Vagina (tissue), 2 donors: ENCODE measurements at places on chromosomes 2 and 18.

- H3K27ac ChIP-seq = peak overlapping the region; percentile 93
- peak; percentile 88 for DNase-seq
- H3K27me3 ChIP-seq = no peaks in the 10 kb centered on the region
- no peak overlapping the region for H3K4me3 ChIP-seq
- peaks cover 50% of the 10 kb centered on the region for H3K4me1 ChIP-seq
Observed at GRCh38 chr2:240252191-240252871, 111.9 kb upstream of the OTOS start.

DNA sequence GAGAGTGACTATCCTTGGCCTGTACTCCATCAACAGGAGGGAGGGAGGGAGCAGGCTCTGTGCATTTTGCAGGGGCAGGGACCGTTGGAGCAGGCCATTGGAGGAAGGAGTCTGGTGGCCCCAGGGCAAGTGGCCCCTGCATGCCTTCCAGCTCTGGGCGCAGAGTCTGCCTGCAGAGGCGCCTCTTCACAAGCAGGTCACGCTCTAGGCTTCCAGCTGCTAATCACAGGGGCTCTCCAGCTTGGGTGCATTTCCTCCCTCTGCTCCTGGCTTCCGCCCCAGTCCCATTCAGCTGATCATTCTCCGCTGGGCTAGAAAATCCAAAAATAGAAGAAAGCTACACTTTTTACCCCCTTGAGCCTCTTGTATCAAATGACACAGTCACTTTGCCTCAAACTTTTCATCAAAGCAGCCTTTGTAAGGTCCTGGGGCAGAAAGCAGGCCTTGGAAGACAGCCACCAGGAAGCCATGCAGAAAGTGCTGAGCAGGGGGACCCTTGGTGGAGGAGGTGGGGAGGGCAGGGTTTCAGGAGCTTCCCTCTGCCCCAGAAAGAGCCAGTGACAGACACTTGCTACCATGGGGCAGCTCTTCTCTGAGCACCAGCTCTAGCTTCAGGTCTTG, 11.3 kb downstream of the TMEM247 start:
- DNase-seq = peak; percentile 61
- peaks cover 43% of the 10 kb centered on the region for H3K4me1 ChIP-seq
- no peak overlapping the region for H3K4me3 ChIP-seq
- no peaks in the 10 kb centered on the region for H3K27me3 ChIP-seq
- peak overlapping the region; percentile 78 for H3K27ac ChIP-seq

DNA sequence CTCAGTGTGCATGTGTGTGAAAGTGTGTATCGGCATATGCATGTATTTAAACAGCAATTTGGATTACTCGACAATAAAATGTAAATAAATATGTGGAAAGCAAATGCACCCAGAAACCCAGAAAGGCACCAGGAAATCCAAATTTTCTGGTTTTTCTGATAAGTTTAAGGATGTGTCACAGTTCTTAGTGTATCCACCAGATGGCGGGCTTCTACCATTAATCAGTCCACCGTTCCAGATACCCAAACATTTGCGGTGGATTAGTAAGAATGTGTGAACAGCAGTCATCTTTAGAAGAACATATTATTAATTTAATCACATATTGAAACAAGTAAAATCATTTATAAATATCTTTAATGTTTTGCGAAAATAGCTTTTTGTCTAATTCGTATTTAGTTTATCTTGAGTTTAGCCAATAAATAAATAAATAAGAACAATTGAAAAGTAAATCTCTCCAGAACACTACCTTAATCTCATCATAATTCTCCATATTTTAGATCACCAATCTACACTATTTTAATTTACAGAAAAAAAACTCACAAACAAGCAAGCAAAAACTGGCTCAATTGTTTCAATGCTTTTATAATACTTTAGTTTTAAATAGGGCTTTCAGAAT, 298.9 kb downstream of the DSEL start:
- H3K27me3 ChIP-seq = no peaks in the 10 kb centered on the region
- no peak overlapping the region for H3K4me3 ChIP-seq
- no peak overlapping the region for H3K27ac ChIP-seq
- no peak for DNase-seq

DNA sequence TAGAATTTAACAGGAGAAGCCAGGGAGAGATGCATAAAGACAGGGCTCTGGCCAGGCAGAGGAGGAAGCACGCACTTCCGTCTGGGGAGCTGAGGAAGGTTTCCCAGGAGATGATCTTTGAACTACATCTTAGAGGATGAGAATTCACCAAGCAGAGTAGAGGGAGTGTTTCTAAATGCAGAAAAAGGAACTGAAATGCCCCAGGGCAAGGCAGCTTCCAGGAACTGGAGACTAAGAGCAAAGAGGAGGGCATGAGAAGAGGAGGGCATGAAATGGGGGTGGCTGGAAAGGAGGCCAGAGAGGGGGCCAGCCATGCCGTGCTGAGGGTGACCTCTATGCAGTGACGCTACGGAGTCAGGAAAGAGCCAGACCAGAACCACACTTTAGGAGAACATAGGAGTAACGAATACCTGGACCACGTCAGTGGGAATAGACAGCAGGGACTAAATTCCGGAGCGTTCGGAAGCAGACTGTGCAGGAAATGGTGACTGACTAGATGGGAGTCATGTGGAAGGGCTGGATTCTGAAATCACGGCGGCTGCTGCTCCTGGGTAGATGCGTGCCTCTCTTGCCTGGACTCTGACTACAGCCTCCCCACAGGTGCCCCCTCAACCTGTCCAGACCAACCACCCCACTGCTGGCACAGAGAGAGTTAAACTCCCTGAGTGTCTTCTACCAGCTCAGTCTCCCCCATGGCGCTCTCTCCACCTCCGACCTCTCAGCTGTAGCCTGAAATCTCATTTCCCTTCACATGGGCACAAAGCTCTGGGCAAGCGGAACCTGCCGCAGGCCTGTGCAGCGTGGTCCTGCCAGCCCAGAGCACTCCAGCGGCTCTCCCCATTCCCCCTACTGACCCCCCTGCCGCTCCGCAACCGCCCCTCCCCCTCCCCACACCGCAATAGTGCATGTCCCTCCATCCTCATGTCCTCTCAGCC, 87.0 kb upstream of the RTN4 start:
- no peak overlapping the region for H3K4me3 ChIP-seq
- H3K27me3 ChIP-seq = no peaks in the 10 kb centered on the region
- DNase-seq = no peak
- H3K27ac ChIP-seq = no peak overlapping the region
- no peaks in the 10 kb centered on the region for H3K36me3 ChIP-seq

DNA sequence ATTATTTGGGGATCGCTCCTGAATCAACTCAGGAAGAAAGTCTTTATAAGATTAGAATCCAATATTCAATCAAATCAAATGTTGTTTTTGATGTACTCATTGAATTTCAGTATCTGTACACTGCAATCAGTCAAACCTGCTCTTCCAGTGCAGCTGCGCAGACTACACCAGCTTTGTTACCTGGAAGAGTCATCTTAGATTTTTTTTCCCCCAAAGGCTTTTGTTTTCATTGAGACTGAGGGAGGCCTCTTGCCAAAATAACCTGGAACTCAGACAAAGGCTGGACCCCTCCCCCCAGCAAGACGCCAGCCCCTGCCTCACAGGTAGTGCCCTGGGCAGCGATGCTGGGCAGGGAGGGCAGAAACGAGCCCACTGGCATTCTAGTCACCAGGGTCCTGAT, 74.8 kb downstream of the ARHGEF4 start:
- no peak overlapping the region for H3K27ac ChIP-seq
- H3K27me3 ChIP-seq = no peaks in the 10 kb centered on the region
- H3K4me1 ChIP-seq = peaks cover 12% of the 10 kb centered on the region
- H3K36me3 ChIP-seq = no peaks in the 10 kb centered on the region

GRCh38 chr18:24161304-24161703, 22.4 kb downstream of the CABYR start:
- no peaks in the 10 kb centered on the region for H3K4me1 ChIP-seq
- H3K27ac ChIP-seq = no peak overlapping the region
- H3K4me3 ChIP-seq = no peak overlapping the region

GRCh38 chr18:76518123-76518859, 23.2 kb upstream of the ZNF516 start:
- DNase-seq = no peak

- H3K27ac ChIP-seq = no peak overlapping the region
- DNase-seq = no peak
- H3K36me3 ChIP-seq = no peaks in the 10 kb centered on the region
- no peak overlapping the region for H3K4me3 ChIP-seq
- H3K27me3 ChIP-seq = no peaks in the 10 kb centered on the region
Observed at GRCh38 chr2:225526760-225527390, 127.4 kb downstream of the NYAP2 start.

DNA sequence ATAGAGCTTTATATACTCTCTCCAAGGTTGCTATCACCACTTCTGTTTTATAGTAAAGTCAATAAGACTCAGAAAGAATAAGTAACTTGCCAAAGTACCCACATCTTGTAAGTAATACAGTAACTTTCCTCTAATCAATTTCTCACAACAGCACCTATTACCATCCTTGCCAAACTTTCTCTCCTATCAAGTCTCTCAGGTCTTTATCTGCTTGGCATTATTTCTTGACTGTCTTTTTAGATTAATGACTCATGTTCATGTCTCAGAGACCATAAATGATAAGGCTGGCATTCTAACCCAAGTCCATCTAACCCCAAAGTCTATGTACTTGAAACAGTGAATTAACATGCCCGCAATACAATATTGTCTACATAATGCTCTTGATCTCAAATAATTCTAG, 618.0 kb upstream of the ZEB2 start:
- H3K27ac ChIP-seq = no peak overlapping the region
- no peaks in the 10 kb centered on the region for H3K36me3 ChIP-seq
- H3K4me1 ChIP-seq = no peaks in the 10 kb centered on the region
- H3K27me3 ChIP-seq = no peaks in the 10 kb centered on the region
- H3K4me3 ChIP-seq = no peak overlapping the region
